ENCODE measurements at places on chromosomes 2 and 18. TPM values are rescaled to one million over a fixed set of nuclear protein-coding genes. Genes with fewer than 3 reads are reported as not detected.
A peak's percentile ranks its signal among the peaks of the same experiment; 100 is the strongest.

DNA sequence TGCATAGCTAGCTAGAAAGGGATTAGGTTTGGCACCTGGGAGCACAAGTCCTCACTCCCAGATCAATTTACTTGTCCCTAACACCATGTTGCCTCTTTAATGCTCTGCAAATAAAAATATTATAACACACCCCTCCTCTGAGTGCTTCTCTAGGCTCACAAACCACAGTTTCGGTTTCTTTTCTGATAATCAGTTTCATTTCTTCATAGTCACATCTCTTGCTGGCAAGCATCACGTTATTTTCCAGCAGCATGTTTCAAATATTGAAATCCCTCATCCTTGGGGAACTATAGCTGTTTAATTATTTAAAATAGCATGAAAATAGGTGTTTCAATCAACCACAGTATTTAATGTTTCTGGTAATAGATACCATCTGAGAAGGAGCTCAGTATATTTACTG, 13.9 kb upstream of the SMCHD1 start:
- DNase-seq = no peak

DNA sequence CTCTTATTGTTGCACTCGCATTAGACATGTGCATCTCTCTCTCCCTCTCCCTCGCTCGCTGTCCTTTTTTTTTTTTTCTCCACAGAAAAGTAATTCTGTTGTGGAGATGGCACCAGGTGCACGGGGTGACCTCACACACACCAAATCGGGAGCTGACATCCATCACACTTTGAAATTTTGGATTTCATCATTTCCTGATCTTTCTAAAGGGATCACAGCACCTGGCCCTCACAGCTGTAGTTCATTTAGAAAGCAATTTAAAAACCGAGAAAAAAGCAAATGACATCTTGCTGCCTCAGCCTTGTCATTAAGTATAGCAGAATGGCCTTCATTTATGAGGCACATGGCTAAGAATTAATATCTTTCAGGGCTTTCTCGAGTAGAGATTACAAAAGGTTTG, 717.2 kb downstream of the RNF144A start:
- no peak for DNase-seq

Gene EPB41L3
- 7.2 TPM for total RNA-seq

DNA sequence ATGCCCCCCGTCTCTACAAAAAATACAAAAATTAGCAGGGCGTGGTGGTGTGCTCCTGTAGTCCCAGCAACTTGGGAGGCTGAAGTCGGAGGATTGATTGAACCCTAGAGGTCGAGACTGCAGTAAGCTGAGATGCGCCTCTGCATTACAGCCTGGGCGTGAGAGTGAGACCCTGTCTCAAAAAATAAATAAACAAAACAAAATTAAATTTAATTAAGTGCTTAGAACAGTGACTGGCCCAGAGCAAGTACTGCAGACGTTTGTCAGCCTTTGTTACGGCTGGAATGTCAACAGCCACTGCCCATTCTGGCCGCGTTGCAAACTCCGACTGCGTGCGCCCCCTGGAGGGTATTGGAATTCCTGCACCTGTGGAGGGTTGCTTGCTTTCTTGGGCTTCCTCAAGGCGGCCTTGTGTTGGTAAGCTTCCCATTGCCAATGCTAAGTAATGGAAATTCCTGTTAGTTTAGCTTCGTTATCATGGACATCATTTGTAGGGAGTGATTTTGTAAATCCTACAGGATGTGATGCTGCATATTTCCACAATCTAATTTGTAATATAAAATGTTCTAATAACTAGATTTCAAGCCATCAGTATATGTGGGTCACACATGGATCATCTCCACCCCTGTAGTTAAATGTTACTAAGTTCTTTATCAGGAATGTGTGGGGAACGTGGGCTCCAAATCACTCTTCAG, 15.9 kb upstream of the ATP6V1B1 start:
- peak; percentile 85 for DNase-seq

- no peak for DNase-seq
Measured at GRCh38 chr2:120709608-120710041, 26.0 kb upstream of the GLI2 start.

DNA sequence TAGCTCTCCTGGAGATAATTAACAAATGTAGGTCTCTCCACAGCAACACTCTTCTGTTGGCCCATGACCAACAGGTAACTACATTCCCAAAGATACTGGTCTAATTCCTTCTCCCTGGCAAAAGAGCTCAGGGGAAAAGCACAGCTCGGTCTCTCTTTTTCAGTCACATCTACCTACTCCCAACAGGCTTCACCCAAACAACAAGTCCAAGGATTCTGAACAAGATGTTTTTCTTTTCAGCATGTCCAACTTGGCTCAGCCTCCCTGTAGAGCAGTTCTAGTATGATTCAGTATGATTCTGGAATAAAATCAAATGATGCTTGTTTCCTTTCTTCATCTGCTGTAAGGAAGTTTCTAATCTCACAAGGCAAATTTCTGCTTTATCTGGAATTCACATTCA, 1704.8 kb upstream of the PIK3C3 start:
- DNase-seq = no peak

Gene PJVK
- total RNA-seq = 2.4 TPM

DNA sequence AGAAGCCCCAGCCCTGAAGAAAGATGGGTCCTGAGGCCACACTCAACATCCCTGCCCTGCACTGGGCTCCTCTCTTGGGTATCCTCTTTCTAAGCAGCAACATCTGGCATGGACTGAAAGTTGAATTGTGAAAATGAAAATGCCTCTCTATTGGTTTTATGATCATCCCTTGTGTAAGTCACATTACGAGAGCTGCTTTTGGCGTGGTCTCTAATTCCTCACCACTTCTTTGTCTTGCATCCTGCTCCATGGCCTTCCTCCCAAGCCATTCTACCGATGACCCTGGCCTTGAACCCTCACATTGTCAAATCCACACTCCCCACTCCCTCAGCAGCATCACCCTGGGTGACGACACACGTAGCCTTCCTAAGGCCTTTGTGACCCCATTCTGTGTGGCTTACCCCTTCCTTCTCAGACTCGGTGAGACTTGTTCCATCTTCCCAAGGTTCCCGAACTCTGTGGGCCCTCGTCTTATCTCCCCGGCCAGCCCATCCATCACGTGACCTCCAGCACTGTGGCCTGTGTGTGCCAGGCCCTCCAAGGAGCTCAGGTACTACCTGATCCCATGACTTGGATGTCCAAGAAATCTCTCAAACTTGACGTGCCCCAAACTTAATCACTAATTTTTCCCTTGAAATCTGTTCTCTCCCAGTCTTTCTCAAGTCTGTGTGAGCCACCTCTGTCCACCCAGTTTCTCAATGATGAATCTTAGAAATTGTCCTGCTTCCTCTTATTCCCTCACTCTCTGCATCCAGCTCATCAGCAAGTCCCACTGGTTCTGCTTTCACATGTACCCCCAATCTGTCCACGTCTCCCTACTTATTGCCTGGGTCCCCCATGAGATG, 194.7 kb upstream of the HS6ST1 start:
- no peak for DNase-seq

DNA sequence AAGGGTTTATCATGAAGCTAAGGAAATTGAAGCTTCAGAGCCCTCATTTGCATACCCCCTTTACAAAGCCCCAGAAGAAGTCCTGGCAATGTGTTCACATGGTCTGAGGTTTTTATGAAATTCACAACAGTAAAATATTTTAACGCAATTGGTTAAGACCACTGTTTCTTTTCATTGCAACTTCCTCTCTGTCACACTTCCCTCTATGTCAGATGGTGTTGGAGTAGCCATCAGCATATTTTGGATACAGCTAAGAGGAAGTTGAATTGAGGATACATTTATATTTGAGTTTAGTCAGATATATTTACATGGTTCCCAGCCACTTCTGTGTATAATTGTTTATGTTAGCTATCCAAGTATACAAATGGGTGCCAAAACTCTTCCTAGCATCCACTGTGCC, 170.0 kb downstream of the TXNL1 start:
- no peak for DNase-seq

- no peak for DNase-seq
Measured at GRCh38 chr2:169714699-169715098, 18.9 kb upstream of the KLHL23 start.

DNA sequence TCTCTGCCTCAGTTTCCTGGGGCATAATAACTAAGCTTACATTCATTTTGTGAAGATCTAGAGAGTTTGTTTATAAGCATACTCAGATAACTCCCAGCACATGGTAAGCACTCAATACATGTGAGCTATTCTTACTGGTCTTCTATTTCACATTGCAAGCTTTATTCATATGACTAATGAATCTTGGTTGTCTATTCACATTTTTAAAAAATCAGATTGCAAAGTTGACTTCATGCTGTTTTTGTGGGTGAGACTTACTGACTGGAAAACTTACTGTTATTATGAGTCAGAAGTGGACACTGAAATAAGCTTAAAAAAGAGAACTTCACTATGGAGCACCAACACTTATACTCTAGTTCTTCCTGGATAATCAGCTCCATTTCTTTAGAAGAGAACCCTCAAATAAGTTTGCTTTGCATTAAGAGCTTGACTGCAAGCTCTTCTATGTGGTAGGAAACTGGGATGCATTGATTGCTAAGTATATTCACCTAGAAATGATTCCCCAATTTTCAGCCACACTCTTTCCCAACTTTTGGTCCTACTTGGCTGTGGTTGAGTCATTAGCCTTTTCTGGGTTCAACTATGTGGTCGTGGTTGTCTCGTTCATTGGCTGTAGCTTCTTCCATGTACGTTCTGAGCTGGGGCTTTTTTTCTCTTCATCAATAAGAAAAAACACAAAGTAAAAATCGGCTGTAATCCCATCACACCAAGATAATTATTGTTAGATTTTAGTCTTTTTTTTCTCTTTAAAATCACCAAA, 29.5 kb upstream of the RBMS1 start:
- DNase-seq = no peak

- DNase-seq = no peak
Measured at GRCh38 chr2:177908182-177908581, 164.4 kb downstream of the PDE11A start.

GRCh38 chr2:233380132-233380895, 26.0 kb downstream of the DGKD start:
- no peak for DNase-seq

Gene CABYR
- total RNA-seq = 1.2 TPM

Gene CAPN14
- 1.1 TPM for total RNA-seq

All from activated naive CD4-positive, alpha-beta T cell treated with anti-CD3 and anti-CD28 coated beads for 36 hours (primary cell).